ENCODE measurements at places on chromosomes 4 and X.

GRCh38 chrX:104253567-104254441 is 929 bp downstream of the ESX1 start:
- no peak for DNase-seq

DNA sequence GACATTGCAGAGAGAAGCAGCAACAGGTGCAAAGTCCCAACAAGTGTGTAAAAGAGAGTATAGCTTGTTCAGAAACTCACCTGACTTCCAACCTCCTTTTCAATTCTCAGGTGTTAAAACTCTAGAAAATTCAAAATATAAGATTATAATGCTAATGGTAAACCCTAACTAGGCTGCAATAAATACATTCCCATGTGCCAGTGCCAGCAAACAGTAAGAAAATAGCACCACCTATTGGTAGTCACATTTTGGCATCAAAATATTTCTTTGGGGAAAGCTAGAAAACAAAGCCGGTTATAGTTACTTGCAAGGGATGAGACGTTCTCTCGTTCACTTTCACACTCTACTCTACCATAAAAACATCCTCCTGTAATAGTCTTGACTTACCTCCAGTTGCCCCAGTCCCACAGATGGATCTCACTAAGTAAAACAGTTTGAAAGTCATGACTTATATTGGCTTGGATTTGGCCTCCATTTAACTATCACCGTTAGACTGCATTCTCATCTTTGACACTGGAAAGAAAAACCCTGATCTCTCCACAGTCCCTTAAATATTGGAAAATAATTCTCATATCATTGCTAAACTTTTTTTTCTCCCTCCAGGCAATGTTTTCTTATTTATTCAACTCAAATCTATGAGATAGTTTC is 9.6 kb downstream of the BMP3 start:
- DNase-seq: no peak

GRCh38 chrX:78555401-78555980 is 103.6 kb downstream of the RTL3 start:
- no peak for DNase-seq

GRCh38 chrX:10070714-10071436 is 85.9 kb upstream of the CLCN4 start:
- DNase-seq: no peak

- DNase-seq: no peak
Observed at GRCh38 chr4:57190601-57191481, 80.7 kb upstream of the IGFBP7 start.

DNA sequence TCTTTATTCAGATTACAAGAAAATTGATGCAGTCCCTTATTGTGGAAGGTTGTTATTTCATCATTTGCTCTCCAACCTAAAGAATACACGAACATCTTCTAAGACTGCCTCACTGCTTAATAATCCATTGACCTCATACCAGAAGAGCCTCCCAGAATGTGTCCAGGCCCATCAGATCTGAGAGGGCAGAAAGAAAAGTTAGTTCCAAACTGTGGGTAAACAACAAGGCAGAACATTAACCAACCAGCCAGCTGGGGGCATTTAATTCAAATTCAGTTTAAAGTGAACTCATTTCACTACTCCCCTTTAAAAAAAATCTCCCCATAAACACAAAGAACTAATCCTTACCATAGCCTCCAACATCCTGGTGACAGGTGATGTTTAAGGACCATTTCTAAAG is 13.8 kb downstream of the GPC4 start:
- DNase-seq: no peak

- no peak for DNase-seq
Observed at GRCh38 chr4:122992057-122992456, 69.7 kb upstream of the NUDT6 start.

- no peak for DNase-seq
Observed at GRCh38 chrX:72069350-72070160, 62.2 kb downstream of the RTL5 start.

DNA sequence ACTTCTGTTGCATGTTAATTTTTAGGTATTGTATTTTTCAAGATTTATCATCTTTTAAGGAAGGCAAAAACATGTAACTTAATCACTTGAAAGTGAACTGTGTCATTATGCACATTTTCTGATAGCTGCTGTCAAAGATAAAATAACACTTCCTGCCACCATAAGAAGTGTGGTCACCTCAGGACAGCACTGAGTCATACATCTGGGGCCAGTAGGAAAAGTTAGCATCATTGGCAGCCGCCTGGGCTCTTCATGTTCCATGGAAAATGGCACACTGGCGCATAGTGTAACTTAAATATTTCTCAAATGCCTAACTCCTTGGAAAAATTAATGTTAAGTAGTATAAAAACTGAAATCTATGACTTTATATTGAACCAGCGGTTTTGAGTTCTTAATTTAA is 24.2 kb downstream of the CNKSR2 start:
- DNase-seq: no peak

GRCh38 chr4:167779864-167780263 is 312.5 kb upstream of the ANXA10 start:
- no peak for DNase-seq

Measured in activated CD4-positive, CD25-positive, alpha-beta regulatory T cell treated with anti-CD3 and anti-CD28 coated beads, Interleukin-2, amount 50 U/mL, for 72 hours (primary cell).